ENCODE measurements at places on chromosomes 3 and 15. TPM values are rescaled to one million over a fixed set of nuclear protein-coding genes. Genes with fewer than 3 reads are reported as not detected.
A peak's percentile ranks its signal among the peaks of the same experiment; 100 is the strongest.

The NR2E3 gene
- polyA plus RNA-seq = 0.04 TPM

DNA sequence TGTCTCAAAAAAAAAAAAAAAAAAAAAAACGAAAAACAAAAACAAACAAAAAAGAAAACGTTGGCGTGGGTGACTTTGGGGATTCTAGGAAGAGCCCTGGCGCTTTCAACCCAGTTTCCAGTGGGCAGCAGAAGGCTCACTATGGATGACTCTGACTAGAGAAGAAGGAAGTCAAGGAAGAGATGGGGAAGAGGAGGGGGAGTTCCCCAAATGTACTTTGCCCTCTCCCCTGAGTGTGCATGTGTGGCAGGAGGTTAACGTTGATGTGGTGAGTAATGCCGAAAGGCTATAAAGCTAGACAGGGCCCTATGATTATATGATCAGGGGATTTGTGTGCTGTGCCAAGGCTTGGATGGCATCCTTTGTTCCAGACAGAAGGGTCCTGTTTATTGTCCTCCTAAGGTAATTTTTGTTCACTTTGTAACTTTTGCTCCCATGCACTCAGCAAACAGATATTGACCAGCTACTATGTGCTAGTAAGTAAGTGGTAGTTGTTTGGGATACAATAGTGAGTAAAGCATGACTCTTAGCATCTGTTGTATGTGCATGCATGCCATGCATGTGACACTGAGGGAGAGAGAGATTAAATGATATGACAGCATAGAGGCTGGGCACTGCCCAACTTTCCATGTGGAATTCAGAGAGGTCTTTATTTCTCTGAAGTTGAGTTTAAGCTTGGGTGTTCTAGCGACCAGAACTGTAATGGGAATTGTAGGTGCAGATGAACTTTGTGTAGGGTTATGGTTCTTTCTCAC is 750 bp upstream of the HHLA2 start:
- no peak overlapping the region for H3K4me3 ChIP-seq
- DNase-seq = no peak
- no peaks in the 10 kb centered on the region for H3K27me3 ChIP-seq
- no peak overlapping the region for H3K27ac ChIP-seq
- H3K4me1 ChIP-seq = peaks cover 2% of the 10 kb centered on the region

The ACKR2 gene
- polyA plus RNA-seq = 2.7 TPM

- peaks cover 3% of the 10 kb centered on the region for H3K4me1 ChIP-seq
- H3K36me3 ChIP-seq = no peaks in the 10 kb centered on the region
- H3K4me3 ChIP-seq = no peak overlapping the region
- no peak for DNase-seq
Measured at GRCh38 chr15:93948726-93949125, 282.6 kb upstream of the MCTP2 start.

The GNAT1 gene
- not detected for polyA plus RNA-seq

DNA sequence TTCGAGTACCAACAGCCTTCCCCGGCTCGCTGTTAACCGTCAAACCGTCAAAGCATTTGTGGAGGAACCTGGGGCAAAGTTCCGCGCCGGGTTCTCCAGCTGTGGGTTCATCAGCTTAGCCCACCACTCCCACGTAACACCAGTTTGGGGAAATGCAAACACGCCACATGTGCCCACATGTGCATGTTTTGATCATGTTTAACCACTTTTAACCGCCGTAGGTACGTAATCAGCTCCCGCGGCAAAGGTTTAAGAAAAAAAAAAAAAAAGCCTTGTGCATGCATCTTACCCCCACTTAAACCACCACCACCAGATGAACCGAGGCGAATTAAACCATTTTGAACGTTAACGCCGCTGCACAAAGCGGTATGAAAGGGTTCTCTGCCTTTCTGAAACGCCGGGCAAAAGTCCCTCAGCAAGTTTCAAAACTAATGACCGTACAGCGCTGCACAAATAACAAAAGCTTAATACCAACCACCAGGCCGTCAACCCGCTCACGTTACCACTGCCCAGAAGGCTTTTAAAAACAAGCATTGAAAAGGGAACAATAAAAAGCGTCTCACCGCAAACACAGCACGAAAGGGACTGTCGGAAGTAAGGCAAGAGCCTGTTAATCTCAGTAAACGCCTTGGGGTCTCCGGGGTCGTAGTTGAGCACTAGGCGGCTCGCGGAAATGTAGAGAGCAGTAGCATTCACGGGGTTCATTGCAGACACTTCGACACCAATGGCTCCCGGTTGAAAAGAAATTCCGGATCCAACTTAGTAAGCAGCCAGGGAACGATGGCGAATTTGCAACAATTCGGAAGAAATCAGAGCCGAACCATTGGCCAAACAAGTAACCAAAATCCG is 1.5 kb downstream of the MSL2 start:
- no peaks in the 10 kb centered on the region for H3K36me3 ChIP-seq
- peak overlapping the region; percentile 100 for H3K27ac ChIP-seq
- H3K27me3 ChIP-seq = no peaks in the 10 kb centered on the region
- DNase-seq = peak; percentile 32

- H3K27me3 ChIP-seq = no peaks in the 10 kb centered on the region
- H3K36me3 ChIP-seq = no peaks in the 10 kb centered on the region
- no peak for DNase-seq
Measured at GRCh38 chr3:151724576-151725562, 8.9 kb upstream of the AADACL2 start.

- H3K4me3 ChIP-seq = no peak overlapping the region
- H3K36me3 ChIP-seq = no peaks in the 10 kb centered on the region
- H3K27me3 ChIP-seq = no peaks in the 10 kb centered on the region
- no peaks in the 10 kb centered on the region for H3K4me1 ChIP-seq
- DNase-seq = no peak
- H3K27ac ChIP-seq = no peak overlapping the region
Measured at GRCh38 chr3:114147251-114147650, 31.6 kb downstream of the DRD3 start.

Measured in ovary (tissue), 10 donors.